ENCODE measurements at places on chromosomes 4 and X.

- DNase-seq: no peak
These were observed 3.9 kb downstream of the RAB9A start for GRCh38 chrX:13692771-13693231.

GRCh38 chr4:158821228-158821971 lies 52.6 kb downstream of the FNIP2 start:
- DNase-seq: no peak

- DNase-seq: no peak
These were observed 252.6 kb upstream of the MAD2L1 start for GRCh38 chr4:120319046-120319767.

DNA sequence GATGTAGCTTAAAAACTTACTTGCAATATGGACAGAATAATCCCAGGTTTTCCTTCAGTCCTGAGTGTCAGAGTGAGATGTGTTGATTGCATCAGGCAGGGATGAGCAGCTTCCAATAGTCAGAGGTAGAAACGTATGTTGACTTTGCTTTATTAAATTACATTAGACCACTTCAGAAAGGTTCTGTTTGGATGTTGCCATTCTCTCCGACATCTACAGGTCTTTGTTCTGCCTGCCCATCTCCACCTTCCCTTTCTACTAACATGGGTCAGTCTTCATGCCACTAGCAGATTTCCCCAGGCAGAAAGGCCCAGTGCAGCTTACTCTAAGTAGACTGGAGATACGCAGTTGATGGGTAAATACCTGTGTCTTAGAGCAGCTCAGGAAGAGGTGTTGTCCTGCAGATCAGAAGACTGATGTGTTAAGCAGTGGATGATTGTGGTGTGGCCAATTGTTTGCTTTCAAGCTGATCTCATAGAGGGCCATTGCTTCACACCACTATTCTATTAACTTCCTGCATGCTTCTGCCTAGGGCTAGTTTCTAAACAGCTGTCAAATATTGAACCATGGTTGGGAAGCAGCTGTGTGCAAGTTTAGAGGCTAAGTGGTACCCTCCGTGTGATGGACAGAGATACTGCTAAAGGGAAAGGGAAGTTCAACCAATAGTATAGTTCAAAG lies 1.8 kb downstream of the FRMPD4 start:
- DNase-seq: no peak

- no peak for DNase-seq
These were observed 1162.1 kb downstream of the RAPGEF2 start for GRCh38 chr4:160265014-160265413.

DNA sequence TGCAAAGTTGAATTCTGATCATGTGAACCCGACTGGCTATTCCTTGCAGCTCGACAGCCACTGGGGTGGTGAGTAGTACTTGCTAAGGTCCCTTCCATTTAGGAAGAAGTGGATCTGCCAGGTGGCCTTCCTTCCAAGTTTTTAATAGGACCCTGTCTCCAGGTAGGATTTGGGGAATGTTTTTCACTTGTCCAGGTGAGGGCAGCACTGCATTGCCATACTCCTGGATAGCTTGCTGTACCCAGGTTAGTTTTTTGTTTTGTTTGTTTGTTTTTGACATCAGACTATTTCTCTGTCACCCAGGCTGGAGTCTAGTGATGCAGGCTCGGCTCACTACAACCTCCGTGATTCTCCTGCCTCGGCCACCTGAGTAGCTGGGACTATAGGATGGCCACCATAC lies 29.8 kb downstream of the SAGE1 start:
- DNase-seq: no peak

DNA sequence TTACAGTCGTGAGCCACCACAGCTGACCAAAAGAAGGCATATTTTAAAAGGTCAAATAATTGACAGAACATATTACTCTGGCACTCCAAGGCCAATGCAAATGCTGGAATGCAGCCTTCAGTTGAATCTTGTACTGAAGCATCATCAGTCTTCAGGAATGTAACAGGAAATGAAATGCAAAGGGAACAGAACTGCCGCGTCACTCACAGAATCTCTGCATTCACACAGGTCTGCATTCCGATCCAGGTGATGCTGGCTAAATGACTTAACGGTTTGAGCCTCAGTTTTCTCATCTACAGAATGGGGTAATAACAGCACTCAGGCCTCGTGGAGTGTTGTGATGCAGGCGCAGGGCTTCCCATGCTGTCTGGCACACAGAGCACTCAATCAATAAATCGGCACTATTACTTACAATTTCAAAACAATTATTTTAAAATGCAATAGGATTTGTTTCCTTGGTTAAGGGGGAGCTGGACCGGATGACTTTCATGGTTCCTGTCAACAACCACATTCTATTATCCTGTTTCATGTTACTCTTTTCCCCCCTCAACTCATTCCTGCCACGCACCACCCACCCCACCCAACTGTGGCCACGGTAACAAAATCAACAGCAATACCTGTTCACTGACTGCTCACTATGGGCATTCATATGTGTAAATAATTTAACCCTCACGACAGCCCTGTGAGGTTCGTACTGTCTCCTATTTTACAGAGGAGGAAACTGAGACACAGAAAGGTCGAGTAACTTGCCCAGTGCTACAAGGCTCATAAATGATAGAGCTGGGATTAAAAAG lies 32.4 kb downstream of the IGFBP7 start:
- DNase-seq: no peak

DNA sequence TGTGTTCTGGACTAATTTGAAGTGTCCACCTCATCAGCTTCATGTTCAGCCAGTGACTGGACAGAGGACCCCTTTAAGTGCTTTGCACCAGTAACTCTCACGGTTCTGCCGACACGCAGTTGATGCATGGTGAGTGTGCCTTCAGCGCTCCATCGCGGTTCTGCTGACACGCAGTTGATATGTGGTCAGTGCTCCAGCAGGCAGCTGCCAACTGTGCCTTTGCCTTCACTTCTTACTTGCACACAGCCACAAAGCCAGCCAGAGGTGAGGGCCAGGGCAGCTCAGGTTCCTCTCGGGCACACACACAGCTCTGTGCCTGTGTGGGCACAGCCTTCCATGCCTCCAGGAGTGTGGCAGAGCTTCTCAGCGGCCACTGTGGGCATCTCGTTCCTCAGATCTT lies 12.4 kb downstream of the NKX1-1 start:
- DNase-seq: no peak

- DNase-seq: no peak
These were observed 118.9 kb upstream of the PCDH7 start for GRCh38 chr4:30601070-30601865.

GRCh38 chrX:151393514-151393913 lies 3.5 kb upstream of the VMA21 start:
- DNase-seq: peak; percentile 56

DNA sequence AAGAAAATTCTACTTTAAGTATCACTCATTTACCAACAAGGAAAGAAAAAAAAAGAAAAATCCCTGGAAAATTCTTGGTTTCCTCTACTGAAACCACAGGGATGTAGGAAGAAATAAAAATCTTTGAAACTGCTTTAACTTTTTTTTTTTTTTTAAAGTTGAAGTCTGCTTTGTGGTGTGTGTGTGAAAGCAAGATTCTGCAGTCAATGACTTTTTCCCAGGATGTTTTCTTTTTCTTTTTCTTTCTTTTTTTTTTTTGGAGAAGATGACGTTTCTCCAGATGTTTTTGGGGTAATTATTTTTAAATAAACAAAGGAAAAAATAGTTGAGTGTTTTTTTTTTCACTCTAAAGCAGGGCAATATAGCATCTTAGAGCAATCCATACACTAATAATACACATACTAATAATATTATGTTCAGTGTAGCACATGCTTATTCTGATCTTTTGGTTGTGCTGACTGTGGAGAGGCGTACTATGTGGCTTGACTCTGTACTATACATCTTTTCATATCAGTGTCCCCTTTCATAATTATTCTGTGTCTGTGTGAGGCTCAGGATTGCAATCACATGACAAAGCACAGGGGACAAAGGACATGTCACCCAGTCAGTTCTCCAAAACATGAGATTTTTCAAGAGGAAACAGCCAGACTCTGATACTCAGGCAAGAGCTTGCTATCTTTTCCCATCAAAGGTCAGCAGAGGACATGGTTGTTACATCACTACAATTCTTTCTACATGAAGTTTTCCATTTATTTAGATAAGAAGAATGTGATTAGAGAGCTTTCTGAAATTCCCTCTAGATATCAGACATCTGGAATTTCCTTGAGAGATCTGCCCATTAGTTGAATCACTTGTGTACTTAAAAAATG lies 111.0 kb downstream of the PDE5A start:
- DNase-seq: no peak

- DNase-seq: no peak
These were observed 452.4 kb downstream of the BCOR start for GRCh38 chrX:39645178-39645895.

DNA sequence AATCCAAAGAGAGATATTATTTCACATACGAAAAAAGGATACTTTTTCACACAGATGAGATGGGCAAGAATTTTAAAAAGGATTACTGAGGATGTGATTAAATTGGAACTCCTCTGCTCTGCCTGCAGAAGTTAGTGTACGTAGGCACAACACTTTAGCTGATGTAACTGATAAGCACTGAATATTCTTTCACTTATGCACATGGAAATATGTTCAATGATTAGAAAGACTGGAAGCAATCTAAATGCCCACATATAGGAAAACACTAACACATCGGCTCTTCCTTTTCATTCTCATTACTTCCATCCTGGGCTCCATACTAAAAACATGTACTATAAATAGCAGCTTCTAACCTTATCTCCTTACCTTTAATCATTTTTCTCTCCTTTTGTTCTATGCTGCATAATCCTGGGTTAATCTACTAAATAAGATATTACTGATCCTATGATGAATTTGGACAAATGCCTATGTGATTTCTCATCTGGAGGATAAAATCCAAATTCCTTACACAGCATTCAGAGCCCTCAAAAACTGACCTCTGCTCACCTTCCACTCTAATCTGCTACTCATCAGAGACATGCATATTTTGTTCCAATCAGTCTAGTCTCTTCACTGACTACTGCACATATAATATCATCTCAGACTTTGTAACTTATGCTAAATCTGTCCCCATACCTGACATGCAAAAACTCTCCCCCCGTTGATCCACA lies 197.8 kb downstream of the PDGFC start:
- no peak for DNase-seq

GRCh38 chr4:78184584-78184983 lies 127.5 kb downstream of the FRAS1 start:
- DNase-seq: no peak

DNA sequence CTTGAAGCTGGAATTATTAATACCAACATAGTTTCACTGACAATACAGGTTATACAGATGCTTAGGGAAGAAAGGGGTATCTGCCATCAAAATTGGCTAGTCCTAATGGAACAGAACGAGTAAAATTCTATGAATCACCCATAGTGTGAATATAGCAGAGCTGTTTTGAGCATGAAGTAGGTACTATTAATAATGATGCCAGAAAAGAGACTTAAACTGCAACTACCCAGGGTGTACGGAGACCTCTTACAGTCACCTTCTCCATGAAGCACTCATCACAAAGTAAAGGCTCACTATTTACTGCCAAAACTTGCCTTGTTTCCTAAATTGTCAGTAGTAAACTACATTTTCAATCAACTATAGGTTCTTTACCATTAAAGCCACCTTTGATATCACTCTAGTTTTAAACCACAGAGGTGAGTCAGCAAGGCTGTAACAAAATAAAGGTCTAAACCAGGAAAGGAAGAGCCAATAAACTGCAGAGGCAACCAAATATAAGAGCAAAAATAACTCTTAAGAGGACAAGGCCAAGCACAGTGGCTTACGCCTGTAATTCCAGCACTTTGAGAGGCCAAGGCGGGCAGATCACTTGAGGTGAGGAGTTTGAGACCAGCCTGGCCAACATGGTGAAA lies 114.4 kb downstream of the FRYL start:
- DNase-seq: no peak

GRCh38 chr4:14399848-14400247 lies 602.4 kb upstream of the CPEB2 start:
- no peak for DNase-seq

- no peak for DNase-seq
These were observed 86.1 kb downstream of the FRYL start for GRCh38 chr4:48693856-48694574.

DNA sequence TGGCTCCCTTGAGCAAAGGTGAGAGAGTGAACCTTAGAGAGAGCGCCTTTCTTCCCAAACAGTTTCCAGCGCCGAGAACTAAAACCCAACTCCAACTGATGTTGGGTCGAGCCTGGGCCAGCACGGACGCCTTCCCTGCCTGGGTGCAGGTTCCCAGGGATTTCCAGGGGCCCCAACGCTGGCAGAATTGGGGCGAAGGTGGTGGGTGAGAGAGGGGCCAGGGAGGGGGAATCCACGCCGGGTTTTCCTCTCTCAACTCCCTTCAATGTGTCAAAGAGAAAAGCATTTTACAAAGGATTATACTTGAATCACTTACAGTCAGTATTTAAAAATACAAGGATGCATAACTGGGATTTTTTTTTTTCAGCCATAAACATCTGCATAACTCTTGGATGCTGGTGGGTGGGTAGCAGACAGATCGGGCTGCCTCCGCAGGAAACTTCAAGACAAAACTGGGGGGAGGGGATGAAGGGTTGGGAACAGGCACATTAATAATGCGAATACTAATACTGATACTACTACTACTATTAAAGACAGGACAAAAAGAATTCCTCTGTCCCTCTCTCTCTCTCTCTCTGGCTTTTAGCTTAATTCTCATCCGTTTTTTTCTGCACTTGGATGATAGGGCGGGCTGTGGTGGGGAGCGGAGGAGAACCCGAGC lies 1.3 kb upstream of the ARX start:
- DNase-seq: no peak

GRCh38 chr4:36172656-36173055 lies 71.7 kb downstream of the ARAP2 start:
- DNase-seq: no peak

DNA sequence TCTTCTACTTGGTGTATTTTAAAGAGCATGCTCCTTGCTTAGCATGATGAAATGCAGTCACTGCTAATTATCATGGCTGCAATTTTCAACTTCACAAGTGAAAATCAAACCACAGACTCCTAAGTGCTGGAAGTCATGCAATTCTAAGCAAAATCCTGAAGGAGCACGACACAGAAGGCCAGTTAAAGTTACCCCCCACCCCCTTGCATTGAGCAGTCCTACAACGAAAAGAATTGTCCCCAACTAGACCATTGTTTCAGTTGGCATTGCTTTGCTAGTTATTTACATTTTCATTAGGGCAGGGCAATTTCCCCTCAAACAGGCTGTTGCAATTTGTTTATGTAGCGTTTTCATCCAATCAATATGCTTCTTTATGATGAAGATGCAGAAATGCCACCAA lies 321.2 kb downstream of the PCDH7 start:
- DNase-seq: no peak

DNA sequence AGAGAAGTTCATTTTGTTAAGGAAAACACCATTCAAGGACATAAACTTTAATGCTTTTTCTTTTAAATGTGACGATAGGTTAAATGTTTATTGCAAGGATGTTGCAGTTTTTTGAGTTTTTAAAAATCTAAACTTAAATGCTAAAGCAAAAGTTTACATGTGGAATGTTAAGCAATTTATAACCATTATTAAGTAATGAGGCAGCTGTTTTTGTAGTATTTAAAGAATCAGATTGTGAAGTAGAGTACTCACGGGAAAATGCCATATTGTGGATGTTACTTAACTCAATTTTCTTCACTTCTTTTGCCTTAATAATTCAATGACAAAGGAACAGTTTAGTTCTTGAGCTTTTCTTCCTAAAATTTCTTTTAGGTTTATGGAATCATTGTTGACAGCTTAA lies 43.5 kb downstream of the UBE2K start:
- DNase-seq: no peak

GRCh38 chr4:73751166-73751565 lies 10.8 kb downstream of the CXCL8 start:
- no peak for DNase-seq

All from T-cell (primary cell).